Fibroblast of upper back skin (primary cell): ENCODE measurements at places on chromosomes 7 and 10.

DNA sequence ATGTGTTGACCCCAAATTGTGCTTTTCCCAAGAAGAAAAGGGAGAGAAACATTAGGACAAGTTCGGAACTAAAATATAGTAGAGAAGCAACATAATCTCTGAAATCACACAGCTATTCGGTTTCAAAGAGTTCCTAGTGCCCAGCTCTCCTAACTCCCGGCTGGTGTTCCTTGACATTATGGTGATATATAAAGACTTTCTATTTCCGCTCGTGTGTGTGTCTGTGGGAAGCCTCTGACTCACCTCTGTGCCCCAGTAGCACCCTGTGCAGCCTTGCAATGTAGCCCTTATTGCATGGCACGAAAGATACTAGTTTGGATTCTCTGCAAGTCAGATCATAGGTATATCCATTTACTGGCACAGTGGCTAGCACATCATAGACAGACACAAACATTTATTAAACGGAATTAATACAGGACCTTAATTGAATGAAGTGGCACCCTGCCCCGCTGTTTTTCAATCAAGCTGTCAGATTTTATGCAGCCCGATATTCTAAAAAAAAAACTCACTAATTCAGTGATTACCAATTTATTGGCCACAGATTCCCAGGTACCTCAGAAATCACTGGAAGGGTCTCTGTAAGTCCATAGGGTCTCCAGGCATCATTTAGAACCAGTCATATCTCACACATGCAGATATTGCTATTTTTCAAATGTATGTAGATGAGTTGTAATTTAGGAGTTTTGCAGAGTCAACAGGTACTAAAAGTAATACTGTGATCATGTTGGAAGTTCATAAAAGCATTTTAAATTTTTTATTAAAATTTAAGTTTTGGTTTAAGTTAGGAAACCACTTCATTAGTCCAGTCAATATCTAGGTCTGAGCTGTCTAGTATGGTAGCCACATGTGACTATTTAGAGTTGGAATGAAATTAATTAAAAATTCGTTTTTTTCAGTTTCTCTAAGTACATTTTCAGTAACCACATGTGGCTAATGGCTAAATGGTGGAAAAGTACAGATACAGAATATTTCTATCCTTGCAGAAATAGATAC is 43.3 kb downstream of the SFTPD start:
- DNase-seq: peak; percentile 19

DNA sequence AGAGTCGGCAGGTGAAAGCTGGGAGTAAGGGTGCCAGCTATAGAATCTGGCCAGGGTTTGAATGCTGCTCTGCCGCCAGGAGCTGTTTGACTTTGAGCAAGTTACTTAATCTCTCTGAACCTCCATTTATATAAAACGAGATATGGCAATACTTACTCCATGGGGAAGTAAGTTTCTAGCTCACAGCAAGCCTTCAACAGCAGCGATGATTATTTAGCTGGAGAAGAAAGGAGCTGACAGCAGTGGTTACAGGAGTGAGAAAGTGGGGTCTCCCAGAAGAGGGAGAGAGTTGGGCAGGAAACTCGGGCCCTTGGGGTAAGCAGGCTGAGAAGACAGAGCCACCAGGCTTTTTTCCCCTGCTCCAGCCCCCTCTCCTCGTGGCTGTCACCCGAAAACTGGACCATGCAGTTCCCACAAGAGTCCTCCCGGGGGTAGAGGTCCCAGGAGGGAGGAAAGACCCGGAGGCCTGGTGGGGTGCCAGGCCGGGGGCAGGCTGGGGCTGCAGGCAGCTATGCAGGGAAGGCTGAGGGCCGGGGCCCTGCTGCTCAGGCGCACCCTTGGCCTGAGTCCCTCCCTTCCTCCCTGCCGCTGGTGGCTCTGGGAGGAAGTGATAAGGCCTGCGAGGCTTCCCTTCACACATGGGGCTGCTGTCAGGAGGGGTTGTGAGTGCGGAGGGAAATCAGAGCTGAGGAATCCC is 3.5 kb downstream of the NOS3 start:
- DNase-seq: no peak

DNA sequence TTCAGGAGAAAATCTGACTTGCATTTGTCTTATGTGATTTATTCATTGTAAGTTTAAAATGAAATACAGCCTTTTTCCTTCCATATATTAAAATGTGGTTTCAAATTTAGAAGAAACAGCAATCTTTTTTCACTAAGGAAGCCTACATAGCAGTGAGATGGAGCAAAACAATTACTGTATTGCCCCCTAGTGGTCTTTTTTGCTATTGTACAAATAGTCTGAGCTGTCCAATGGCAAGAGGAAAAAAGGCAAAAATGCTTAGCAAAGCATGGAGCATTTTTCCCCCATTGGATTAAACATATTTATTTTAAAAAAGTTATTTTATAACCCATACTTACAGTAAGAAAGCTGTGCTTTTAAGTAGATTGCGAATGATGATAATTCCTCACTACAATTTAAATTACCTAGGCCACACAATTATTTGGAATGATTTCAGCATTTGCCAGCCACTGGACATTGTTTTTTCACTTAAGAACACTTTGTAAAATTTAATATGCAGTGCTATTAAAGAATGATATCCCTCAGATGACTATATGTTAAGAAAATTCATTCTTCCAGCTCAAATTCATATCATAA is 119.5 kb downstream of the CPED1 start:
- DNase-seq: peak; percentile 80

- no peak for DNase-seq
Measured at GRCh38 chr10:132095403-132096113, 29.8 kb downstream of the JAKMIP3 start.

- DNase-seq: no peak
Measured at GRCh38 chr10:17394854-17395253, 59.5 kb downstream of the ST8SIA6 start.

DNA sequence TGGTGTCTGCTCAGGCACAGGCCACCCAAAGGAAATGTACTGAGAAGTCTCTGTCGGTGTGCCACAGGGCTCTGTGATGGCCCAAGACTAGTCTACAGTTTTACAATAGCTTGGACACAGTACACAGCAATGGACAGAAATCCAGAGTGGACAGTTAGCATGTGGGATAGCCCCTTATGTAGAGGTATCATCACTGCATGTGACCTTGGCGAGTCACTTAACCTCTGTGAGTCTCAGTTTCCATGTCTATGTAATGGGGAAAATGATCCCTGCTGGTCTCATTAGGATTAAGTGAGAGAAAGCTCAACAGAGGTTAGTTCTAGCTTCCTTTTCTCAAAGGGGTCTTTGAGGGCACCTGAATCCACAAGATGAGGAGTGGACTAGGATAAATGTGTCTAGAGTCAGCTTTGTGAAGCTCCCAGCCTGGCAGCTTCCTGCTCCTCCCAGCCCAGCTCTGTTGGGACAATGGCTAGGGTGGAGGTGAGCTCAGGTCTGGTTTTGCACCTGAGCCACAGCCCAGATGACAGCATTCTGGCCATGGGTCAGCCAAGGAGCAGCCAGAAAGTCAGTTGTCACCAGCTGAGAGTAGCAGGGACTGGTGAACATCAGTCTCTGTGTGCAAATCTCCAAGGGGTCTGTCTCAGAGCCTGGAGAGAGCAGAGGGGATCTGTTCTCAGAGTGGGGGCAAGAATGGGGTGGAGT is 17.9 kb downstream of the CRHR2 start:
- no peak for DNase-seq

DNA sequence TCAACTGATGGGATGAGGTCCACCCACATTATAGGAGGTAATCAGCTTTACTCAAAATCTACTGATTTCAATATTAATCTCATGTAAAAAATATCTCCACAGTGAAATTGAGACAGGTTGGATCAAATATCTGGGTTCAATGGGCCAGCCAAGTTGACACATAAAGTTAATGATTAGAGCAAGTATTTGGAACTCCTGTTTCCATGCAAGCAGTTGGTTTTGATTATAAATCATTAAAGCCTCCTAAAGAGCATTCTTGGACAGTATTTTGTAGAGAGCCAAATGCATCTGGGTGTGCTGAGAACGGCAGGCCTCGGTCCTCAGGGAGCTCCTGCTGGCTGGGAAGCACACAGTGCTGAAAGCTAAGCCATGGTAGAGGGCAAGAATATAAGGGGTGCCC is 126.9 kb upstream of the BTBD16 start:
- no peak for DNase-seq

GRCh38 chr10:60176925-60177324 is 212.8 kb downstream of the ANK3 start:
- DNase-seq: no peak

DNA sequence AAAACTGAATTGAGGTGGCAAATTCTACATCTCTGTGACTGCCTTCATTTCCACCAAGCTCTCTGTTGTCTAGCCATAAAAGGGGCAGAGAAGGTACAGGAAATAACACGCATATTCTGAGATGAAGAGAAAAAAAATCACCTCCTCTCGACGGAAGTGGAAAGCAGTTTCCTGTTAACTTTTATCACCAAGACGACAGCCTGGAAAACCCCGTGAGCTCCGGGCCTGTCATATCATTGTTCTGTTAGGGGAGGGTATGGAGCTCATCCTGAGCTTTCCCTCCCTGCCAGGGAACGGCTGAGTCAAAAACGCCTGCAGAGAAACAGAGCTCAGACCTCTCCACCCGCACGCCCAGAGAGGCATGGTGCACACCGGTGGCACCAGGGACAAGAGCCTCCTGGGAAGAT is 200.3 kb downstream of the PRPF18 start:
- DNase-seq: no peak

DNA sequence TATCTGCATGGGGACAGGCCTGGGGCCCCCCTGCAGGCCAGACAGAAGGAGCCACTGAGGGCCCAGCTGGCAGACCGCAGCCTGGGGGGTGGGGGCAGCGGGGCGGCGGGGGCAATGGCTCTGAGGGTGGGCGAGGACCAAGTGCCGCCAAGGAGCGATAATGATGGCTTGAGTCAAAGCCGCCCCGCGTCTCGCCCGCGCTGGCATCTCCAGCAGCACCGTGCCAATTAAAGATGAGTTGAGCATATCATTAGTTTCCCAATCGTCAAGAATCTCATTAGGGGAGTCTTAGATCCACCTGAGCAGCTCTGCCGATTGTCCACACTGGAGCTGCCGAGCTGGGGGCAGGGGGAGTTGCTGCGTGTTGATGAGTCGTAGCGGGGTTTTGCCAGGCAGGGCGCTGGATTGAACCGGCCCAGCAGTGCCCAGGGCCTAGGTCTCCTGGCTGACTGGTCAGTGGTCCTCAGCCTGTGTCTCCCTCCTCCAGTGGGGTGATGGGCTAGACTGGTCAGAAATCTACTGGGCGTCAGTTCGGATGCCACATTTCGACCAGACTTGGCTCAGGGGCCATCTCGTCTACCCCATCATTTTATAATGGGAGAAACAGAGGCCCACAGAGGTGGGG is 41.0 kb upstream of the PSMG3 start:
- no peak for DNase-seq

DNA sequence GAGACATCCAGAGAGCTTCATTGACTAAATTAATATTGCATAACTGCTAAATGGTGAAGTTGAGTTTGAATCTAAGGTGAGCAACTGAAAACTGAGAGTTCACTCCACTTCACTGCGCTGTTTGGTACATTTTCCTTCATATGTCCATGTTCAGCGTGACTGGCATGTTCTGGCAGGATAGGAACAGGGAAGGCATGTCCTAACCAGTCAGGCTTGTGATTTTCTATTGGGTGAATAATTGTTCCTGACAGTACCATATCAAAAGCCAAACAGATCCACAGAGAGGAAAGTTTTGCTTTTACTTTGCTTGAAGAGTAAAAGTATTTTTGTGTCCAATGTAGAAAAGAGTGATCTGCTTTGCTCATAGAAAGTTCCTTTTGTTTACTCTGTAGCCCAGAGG is 53.2 kb downstream of the WDFY4 start:
- no peak for DNase-seq

- DNase-seq: no peak
Measured at GRCh38 chr7:22181663-22182062, 175.3 kb downstream of the RAPGEF5 start.

DNA sequence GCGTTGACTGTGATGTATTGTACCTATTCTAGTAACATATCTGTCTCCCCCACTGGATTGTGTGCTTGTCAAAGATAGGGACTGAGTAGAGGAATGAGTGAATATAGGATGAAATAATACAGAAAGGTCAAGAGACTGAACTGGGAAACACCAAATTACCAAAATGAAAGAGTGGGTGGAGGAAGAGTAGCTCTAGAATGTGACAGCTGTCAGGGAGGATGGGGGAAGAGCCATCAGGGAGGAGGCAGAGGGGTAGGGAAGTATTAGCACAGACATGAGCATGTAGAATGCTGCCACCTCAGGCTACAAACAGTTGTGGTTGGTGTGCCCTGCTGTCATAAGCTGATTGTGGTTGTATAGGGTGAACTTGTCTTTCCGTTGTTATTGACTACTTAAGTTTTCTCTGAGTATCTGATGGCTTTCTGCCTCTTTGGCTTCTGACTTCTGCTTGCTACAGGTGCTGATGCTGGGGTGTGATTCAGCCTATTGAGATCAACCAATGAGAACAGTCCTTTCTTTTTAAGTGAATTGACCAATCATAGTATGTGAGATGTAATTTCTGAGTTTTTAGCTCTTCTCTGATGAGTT is 5.6 kb downstream of the CCSER2 start:
- DNase-seq: peak; percentile 25

DNA sequence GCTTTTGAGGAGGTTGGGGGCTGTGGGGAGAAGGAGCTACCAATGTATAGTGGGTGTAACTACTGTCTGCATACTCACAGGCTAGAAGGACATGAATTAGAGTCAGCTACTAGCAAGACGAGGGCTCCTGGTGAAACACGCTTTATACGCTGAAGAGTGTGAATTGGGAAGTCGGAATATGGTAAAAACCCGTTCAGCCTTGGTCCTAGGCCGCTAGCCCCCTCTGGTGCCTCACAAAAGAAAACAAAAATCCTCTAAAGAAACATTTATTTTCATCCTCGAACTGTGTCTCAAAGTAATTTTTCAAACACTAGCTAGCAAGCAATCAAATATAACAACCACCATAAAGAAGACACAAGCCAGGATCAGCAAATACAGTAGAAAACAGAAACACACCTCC is 338.1 kb upstream of the SEMA3C start:
- DNase-seq: peak; percentile 23

DNA sequence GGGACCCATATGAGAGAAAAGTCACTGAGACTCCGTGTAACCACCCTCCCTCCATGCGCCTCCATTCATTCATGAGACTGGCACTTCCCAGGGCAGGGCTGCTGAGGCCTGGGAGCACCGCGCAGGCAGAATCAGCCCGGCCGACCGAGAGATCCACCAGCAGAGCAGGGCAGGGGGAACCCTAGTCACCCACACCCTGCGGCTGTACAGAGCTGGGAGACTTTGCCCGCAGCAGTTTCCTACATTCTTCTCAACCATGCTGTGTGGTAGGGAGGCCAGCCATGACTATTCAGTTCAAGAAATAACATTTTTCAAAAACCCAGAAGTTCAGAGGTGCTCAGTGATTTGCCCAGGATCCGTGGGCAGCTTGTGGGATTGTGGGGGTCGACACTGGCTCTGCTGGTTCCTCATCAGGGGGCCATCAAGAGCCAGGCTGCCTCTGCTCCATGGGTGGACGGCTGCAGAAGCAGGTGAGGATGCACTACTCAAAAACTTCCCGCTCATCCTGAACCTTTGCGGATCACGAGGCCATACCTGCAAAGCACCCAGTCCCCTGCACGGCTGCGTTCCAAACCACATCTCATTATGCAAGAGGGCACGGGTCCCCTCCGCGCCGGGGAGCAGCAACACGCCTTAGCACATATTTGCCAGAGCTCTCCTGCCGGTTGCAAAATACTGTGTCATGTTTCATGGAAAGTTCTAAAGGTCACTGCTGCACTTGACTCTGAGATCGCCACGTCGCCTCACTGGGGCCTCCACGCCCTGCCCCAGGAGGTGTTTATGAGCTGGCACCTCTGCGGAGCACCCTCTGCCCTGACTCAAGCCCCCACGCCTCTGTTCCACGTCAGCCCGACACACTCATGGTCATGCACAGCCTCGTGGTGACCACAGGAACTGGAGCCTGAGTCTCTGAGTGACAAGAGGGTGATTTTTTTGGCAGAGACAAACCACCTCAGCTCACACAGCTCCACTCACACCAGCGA is 132.0 kb downstream of the PRKAG2 start:
- DNase-seq: peak; percentile 32
